ENCODE measurements at places on chromosomes 7 and 10.

GRCh38 chr7:73308074-73308664 lies 457 bp downstream of the NSUN5 start:
- no peak for DNase-seq

DNA sequence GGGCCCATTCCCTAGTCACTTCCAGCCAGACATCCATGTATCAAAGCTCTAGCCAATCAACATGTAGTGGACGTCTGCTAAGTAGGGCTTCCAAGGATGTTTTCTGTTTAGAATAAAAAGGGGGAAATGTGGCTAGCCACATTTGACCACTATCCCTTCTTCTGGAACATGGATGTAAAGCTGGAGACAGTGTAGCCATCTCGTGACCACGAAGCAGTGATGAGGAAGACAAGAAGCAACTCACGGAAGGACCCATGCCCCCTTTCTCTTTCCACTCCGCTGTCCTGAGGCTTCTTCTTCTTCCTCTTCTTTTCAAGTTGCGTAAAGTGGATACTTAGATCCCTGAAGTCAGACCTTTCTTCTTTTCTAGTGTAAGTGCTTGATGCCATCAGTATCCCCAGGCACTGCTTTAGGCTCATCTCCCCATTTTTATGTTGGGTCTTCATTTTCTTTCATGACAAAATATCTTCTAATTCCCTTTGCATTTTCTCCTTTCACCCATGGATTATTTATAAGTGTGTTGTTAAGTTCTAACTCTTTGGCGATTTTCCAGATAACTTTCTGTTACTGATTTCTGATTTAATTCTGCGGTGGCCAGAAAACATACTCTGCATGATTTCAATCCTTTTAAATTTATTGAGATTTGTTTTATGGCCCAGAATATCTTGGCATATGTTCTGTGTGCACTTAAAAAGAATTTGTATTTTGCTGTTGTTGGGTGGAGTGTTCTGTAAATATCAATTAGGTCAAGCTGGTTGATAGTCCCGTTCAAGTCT lies 594.5 kb downstream of the SDK1 start:
- DNase-seq = no peak

- DNase-seq = no peak
Measured at GRCh38 chr7:2806571-2806970, 37.5 kb downstream of the GNA12 start.

DNA sequence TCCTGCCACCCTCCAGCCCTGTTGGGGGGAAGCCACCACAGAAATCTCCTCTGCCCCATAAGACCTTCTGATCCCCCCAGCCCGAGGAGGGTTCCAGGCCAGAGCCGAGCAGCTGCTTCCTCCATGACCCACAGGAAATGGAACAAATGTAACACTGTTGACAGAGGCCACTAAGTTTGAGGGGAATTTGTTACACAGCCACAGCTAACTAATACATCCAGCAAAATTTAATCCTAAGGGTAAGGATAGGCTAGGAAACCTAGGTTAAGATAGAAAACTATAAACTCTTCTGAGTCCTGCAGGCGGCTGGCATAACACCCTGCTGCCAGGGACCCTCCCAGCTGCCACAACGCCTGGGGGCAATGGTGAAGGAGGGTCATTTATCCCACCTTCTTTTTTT lies 66.8 kb upstream of the PDGFA start:
- no peak for DNase-seq

DNA sequence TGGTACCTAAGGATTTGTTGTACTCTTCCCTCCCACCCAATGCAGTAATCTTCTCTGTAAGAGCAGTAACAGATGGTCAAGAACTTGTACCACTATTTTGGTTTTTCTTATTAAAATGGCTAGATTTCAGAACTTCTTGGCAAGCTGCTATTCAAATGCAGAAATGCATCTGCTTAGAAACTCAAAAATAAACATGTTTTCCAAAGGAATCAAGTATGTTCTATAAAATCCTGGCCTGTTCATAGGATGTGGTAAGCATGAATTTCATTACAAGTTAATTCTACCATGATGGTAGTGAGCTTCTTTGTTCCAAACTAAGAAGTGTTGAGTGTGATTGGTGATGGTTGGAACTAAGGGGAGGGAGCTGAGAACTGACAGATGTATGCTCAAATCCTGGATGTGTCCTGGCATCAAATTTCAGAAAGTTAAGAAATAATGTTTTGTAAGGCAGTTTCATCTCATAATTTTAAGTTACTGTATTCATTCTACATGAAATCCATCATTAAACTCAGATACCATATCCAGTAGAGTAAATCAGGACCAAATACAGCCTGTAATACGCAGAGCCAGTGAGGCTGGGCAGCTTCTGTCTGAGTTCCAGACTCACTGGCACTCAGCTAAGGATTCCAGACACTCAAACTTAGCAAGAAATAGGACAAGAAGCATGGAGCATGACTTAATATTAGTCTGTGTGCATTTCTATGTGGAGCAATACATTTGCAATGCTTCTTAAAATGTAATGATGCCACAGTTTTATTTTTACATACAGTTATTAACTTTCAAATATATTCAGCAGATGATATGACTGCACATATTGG lies 119.6 kb downstream of the TES start:
- DNase-seq = no peak

DNA sequence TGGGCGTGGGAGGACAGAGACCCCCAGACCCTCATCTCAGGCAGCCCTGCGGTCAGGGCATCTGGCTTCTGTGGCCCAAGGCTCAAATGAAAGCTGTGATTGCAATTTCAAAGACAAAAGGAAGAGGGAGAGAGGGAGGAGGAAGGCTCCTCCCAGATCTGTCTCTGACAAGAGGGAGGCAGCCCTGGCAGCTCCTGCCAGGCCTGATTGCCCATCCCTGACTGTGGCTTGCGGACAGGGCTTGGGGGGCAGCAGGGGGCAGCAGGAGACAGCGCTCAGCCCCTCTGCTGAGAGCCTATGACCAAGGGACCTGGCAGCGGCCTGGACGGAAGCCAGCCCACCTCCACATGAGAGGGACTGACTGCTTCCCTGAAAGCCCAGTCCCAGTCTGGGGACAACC lies 91.8 kb downstream of the PTPRN2 start:
- DNase-seq = no peak

GRCh38 chr10:79187121-79187940 lies 118.6 kb downstream of the ZMIZ1 start:
- no peak for DNase-seq

- DNase-seq = no peak
Measured at GRCh38 chr10:125186431-125187170, 26.2 kb upstream of the CTBP2 start.
